Renal cortical epithelial cell (primary cell): ENCODE measurements at places on chromosomes 12 and 14. TPM values are rescaled to one million over a fixed set of nuclear protein-coding genes. Genes with fewer than 3 reads are reported as not detected.

Gene RHOJ
- total RNA-seq = 0.10 TPM in 1 of 2 replicates, not detected in the other

Gene LRR1
- 7.4 and 21.2 TPM in 2 replicates for total RNA-seq

Gene FGF23
- total RNA-seq = not detected in 2 replicates

Gene OR4E2
- total RNA-seq = not detected in 2 replicates

Gene CCDC38
- 0.10 TPM in 1 of 2 replicates, not detected in the other for total RNA-seq

Gene NGB
- total RNA-seq = 0.35 TPM in 1 of 2 replicates, not detected in the other
